ENCODE measurements at places on chromosomes 2 and 18.

DNA sequence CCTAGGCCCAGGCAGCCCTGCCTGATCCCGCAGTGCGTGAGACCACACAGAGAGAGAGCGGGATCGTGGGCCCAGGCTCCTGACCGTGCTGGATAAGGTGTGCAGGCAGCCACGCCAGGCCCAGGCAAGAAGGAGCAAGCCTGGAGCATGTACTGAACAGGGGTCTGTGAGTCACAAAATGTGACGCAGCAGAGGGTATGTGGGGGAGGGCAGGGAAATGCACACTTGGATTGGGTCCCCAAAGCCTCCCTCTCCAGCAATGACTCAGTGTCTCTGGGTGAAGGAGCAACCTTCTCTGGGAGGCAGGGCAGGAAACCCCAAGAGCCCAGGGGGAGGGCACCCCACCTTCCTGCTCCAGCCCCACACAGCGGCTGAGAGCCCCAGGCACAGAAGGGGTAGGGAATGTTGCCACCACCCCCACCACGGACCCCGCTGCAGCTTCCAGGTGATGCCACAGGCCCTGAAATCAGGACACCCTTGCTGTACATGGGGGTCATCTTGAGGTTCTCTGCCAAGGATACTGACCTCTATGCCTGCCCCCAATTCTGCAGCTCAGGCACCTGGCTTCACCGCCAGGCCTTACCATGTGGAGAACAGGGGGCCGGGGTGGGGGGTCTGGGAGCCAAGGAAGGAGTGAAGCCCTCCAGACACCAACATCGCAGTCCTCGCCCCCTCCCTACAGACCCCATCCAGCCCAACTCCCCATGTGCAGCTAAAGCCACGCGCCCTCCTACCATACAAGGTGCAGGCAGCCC lies 1.3 kb upstream of the GPC1 start:
- no peak for DNase-seq

- no peak for DNase-seq
These were observed 72.9 kb downstream of the KLF7 start for GRCh38 chr2:207092818-207093217.

DNA sequence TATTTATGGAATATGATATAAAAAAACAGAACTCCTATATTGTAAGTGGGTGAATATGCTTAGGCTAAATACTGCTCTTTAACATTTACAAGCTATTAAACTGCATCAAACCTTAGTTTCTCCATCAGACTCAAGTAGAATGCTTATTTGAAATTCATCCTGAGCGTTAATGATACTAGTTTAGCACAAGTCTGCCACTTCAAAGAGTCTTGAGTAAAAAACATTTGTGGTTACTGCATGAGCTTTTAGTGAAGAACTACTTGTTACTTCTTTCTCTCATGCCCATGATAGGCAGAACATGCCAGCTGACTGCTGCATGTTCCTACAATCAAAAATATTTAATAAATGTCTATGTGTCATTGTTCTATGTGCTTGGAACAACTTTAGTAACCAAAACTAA lies 12.1 kb downstream of the YES1 start:
- DNase-seq: no peak

DNA sequence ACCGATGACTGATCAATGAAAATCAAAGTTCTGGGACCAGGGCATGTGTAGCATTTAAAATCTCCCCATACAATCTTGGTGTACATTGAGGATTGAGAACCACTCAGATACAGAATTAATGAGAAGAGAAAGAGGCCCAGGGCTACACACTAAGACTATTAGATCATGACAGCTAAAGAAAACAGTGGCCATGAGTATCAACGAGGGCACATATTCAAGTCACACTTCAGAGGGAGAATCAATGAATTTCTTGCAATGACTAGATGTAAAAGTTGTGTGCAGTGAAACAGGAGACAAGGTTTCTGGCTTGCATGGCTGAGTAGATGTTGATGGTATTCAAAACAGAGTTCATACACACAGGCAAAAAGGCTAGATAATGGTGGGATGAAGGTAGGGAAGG lies 29.1 kb downstream of the METTL8 start:
- DNase-seq: no peak

DNA sequence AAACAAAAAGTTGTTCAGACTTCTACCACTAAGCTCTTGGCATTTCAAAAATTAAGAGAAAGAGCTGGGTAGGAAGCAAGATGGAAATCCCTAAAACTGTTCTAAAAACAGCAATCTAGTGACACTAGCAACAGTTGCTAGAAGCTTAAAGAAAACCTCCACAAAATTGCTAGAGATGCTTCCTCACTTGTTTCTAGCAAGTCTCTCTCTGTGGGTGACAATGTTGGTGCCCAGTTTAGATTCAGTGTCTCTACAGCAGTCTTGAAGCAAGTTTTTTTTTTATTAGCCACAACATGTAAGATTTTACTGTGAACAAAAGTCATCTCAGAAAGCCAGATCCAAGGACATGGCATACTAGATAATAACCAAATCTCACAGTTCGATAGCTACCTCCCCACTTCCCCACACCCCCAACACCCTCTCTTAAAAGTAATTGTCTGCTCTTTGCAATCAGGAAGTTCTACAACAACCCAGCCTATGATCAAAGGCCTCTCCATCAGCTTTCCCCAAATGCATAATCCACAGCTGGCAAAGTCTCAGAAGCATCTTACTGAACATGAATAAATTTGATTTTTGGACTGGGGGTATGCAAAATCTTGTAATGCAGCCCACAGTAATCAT lies 70.0 kb downstream of the ANKRD44 start:
- DNase-seq: no peak

GRCh38 chr2:236177967-236178889 lies 10.0 kb upstream of the GBX2 start:
- DNase-seq: peak; percentile 93

DNA sequence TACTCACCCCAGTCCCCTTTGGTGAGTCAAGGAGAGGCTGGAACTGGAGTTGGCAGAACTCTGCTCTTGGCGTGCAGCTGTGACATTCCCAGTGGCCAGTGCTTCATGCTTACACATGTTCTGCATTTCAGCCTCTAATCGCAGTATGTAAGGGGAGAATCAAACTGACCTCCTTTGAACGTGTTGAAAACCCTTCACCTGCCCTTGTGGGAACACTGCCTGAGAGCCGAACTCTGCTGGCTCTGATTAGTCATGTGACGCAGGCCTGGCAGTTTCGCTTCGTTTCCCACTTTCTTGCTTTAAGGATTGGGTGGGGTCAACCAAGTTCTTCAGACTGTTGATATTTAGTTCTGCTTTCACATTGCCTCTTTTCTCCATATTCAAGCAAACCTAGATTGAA lies 173.8 kb upstream of the BCL2L11 start:
- DNase-seq: no peak

DNA sequence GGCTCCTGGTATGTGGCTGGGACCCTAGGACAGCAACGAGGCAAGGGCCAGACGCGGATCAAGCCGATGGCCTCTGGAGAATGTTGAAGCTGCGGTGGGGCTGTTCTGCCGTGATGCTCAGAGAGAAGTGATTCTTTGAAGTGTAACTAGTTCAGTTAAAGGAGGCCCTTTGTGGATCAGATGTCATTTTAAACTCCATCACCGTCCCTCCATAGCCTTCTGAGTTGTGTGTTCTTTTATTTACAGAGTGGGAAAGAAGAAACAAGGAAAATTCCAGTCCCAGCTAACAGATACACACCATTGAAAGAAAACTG lies 403 bp downstream of the PNO1 start:
- no peak for DNase-seq

DNA sequence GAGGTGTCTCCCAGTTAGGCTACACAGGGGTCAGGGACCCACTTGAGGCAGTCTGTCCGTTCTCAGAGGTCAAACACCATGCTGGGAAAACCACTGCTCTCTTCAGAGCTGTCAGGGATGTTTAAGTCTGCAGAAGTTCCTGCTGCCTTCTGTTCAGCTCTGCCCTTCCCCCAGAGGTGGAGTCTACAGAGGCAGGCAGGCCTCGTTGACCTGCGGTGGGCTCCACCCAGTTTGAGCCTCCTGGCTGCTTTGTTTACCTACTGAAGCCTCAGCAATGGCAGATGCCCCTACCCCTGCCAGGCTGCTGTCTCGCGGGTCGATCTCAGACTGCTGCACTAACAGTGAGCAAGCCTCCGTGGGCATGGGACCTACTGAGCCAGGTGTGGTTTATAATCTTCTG lies 346.3 kb downstream of the CELF4 start:
- no peak for DNase-seq

GRCh38 chr2:39688181-39688580 lies 22.5 kb downstream of the TMEM178A start:
- DNase-seq: no peak

DNA sequence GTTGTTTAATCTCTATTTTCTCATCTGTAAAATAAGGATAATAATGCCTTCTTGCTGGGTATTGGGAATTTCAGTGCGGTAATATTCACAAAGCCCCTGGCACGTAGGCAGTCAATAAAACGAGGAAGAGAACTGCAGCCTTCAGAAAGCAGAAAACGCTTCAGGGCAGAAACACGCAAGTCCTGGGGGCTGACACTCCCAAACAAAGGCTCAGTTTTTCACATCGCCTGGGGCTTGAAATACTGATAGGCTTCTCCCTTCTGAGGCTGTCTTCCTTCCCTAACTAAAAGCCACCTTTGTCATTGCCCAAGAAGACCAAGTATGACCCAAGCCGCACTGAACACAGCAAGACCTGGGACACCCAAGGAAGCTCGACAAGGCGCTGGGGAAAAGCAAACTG lies 32.4 kb downstream of the TMEM177 start:
- no peak for DNase-seq

- DNase-seq: no peak
These were observed 49.0 kb downstream of the VSNL1 start for GRCh38 chr2:17589406-17590035.

GRCh38 chr2:221895366-221896121 lies 323.4 kb upstream of the EPHA4 start:
- no peak for DNase-seq

- no peak for DNase-seq
These were observed 83.1 kb downstream of the FAM161A start for GRCh38 chr2:61770746-61771145.

Measured in SK-N-SH (cell line).